Activated gamma-delta T cell treated with anti-CD3 and anti-CD28 coated beads, Interleukin-2, amount 50 U/mL, for 16 hours (primary cell): ENCODE measurements at places on chromosomes 7 and 10.

GRCh38 chr7:83271212-83272099 lies 108.8 kb upstream of the PCLO start:
- DNase-seq, result no peak

GRCh38 chr7:76318488-76319353 lies 16.2 kb downstream of the HSPB1 start:
- DNase-seq, result peak; percentile 42

DNA sequence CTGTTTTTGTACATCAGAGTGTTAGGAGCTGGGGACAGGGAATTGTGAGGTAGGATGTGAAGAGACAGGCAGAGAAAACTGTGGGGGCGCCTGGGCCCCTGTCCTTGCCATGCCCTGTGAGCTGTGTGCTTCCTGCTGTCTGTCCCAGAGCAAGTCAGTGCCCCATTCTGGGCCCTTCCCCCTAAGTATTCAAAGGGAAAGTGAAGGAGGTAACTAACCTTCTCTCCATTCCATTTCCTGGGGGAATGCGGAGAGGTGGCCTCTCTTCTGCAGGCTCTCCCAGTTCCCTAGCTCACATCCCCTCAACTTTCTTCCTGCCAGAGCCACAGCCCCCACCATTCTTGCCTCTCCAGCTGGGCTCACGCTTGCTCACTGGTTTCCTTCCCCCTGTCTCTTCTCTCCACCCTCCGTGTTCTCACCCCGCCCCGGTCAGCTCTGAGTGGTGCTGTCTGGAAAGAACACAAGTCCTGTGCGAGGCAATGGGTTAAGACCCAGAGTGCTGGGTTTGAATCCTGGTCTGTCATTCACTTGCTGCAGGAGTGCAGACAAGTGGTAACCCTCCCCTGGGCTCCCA lies 9.7 kb upstream of the VSIR start:
- DNase-seq, result no peak

GRCh38 chr10:62727934-62728333 lies 76.6 kb upstream of the ADO start:
- DNase-seq, result no peak

DNA sequence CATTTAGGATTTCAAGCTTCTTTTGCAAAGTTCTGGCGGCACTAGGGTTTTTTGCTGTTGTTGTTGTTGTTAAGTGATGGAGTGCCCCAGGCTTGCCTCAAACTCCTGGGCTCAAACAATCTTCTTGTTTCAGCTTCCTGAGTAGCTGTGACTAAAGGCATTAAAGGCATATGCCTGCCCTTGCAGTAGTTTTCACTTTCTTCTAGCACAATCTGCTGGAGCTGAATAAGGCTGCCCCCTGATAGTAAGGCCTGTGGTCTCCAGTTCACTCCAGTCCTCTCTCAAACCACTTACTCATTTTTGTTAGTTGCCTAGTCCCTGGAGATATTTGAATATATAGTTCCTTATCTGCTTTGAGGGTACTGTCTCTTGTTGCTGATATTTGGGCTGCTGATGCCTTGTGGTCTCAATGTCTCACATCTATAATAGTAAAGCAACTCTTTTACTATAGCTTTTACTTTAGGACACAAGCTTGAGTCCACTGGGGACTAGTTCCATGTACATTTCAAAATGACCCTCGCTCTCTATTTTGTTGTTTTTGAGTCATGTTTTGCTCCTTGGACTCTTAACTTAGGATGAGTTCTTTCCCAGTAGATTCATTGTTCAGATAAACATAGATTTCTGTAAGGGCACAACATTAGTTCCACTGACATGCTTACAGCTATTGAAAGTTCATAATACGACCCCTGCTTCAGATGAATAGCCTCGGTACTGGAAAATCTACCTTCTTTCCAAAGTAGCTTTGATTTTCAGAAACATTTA lies 25.5 kb downstream of the PHF14 start:
- DNase-seq, result no peak

DNA sequence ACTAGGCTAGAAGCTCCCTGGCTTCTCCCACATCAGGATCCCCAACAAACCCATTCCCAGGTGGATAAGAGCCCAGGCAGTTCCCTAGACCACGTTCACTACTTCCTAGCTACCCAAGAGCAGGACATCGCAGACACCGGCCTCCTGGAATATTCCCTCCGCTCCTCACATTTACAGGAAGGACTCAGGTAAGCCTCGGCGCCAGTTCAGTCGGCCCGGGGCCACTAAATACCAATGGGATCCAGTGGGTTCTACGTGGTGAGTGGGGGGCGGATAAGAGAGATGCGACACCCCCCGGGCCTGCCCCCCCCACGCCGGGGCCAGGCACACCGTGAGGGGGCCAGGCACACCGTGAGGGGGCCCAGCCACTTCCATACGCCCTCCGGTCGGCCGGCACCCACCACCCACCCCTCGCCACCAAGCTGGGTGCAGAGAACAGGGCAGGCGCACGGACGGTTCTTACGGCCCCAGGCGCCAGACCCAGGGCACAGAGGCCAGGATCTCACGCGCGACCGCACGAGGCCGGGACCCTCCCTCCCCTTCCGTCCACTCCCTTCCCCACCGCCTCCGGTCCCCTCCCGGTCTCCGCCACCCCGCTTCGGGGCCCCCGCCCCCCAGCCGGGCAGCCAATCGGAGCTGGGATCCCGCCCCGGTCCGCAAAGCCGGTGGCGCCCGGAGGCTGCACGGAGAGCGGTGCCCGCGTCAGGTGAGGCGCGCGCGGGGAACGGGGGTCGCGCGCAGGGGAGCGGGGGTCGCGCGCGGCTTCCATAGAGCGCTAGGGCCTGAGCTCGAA lies at the start of gene BLVRA:
Gene BLVRA, plus strand, starts transcription at position 652 of the 793 bp plus-strand sequence. CDS start 12,479 bp downstream, outside the sequence.
- DNase-seq, result peak; percentile 35

GRCh38 chr10:21515361-21516241 lies 9.9 kb downstream of the SKIDA1 start:
- no peak for DNase-seq

DNA sequence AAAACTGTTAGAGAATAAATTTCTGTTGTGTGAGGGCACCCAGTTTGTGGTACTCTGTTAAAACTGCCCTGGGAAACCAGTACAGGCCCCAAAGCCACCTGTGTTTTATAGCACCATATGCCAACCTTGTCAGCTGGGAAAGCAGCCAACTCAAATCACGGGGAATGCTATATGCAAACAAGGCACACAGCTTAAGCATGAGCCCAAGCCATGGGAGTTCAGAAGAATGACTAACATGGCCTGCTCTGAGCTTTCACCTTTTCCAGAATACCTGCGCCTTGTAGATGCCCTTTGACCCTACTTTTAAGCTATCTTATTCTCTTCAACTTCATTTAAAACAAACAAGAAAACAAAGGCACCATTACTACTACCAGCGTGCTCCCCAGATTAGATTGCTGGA lies 5.5 kb upstream of the SLC25A13 start:
- DNase-seq, result no peak

GRCh38 chr7:116727432-116728009 lies 55.5 kb downstream of the MET start:
- DNase-seq, result no peak

DNA sequence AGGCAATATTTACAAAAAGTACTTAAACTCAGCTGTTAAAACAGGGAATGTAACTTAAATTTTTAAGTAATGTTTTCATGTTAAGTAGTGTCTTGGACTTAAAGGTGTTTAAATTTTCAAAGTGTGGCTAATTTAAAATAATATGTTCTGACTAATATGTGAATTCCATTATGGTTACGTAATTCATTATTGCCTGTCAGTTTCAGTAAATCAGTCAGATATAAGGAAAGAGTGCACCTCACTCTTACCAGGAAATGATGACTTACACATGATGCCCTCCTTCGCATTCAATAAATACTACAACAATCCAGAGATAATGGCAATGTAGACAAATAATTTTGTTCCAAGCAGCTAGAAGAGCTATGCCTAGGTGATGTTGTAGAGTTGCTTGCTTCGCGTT lies 69.0 kb upstream of the WNT16 start:
- DNase-seq, result no peak

- DNase-seq, result no peak
These were observed 343.9 kb downstream of the PLXNA4 start for GRCh38 chr7:132232406-132232805.

DNA sequence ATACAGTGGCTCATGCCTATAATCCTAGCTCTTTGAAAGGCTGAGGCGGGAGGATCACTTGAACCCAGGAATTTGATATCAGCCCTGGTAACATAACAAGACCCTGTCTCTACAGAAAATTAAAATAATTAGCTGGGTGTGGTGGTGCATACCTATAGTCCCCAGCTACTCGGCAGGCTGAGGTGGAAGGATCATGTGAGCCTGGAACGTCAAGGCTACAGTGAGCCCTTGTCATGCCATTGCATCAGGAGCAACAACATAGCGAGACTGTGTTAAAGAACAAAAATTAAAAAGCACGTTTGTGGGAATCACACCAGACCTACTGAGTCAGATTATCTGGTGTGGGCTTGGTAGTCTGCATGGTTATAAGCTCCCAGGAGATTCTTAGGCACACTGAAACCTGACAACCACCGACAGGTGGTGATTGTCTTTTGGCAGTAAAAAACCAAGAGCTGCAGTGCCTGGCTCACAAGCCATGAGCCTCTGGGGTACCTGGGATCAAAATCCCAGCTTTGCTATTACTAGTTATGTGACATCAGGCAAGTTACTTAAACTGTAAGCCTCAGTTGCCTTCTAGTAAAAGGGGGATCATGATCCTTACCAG lies 146.9 kb downstream of the SND1 start:
- DNase-seq, result no peak

DNA sequence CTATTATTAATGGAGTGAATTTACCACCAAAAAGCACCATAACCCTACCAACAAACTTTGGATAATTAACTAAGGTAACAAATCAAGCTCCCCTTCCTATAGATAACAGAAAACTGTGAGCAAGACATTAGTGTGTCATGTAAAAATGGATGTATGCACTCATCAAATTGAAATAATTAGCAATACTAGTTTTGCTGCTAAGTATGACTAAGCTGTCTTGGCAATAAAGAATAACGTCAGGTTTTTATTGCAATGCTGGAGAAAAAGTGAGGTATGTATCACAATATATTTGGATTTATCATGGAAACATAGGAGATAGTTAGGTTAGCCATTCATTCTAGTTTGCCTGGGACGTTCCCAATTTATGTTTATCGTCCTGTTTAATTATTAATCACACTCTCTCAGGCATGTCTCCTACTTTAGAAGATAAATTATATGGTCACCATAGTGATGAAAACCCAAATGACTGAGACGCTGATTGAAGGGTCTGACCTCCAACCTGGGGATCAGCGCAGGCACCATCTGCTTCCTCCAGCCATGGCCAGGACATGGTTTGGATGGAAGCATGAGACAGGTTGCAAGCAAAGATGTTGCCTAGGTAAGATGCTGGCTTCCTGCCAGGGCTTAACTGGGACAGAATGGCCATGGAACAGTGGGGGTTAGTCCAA lies 125.6 kb downstream of the FANK1 start:
- DNase-seq, result no peak

- no peak for DNase-seq
These were observed 16.0 kb downstream of the BMPER start for GRCh38 chr7:33921216-33921938.

- no peak for DNase-seq
These were observed 177.3 kb upstream of the TMEM72 start for GRCh38 chr10:44733501-44734488.

- DNase-seq, result peak; percentile 59
These were observed 21.3 kb downstream of the TMEM176B start for GRCh38 chr7:150778738-150779301.

DNA sequence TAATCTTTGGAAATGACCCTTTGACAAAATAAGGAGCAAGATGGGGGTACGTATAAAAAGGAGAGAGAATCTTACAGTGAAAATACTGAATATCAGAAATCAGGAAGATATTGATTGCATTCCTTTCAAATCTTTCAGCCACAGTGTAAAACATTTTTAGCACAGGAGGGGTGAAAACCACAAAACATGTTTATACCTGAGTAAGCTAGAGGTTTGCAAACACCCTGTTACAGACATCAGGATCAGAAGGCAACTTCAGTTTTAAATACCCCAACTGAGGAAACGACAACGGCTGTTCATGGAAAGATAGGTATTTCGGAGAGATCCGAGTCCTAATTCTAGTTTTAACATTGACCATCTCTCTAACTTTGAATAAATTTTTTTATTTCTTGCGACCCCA lies 69.1 kb upstream of the ITGB1 start:
- no peak for DNase-seq

DNA sequence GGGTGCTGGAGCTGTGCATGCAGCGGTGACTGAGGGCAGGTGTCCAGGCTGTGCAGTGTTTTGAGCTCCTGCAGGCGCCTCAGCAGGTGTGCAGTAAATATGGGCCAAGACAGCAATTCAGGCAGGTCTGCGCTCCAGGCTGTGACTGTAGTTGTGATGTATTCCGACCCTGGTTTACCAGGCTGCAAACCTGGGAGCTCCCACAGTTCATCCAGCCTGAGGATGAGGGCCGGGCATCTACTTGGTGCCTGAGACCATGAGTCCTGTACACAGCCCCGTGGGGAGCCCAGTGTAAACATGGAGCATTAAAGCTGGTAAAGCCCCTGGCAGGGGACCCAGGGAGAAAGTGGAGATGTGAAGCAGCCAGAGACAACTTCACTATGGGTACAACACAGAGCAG lies 82.8 kb downstream of the VOPP1 start:
- no peak for DNase-seq

DNA sequence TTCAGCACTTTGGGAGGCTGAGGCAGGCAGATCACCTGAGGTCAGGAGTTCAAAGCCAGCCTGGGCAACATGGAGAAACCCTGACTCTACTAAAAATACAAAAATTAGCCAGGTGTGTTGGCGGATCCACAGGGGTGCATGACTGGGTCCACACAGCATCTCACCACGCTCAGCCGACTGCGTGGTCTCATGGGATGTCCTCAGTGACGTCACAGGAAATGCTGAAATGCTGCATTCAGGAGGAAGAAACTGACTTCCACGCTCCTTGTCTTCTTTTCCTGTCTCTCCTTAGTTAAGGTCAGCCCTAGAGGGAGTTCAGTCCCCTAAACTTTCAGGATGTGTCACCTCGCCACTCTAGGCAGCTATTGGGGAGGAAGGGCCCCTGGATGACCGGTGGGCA lies 42.9 kb downstream of the XRCC2 start:
- no peak for DNase-seq

DNA sequence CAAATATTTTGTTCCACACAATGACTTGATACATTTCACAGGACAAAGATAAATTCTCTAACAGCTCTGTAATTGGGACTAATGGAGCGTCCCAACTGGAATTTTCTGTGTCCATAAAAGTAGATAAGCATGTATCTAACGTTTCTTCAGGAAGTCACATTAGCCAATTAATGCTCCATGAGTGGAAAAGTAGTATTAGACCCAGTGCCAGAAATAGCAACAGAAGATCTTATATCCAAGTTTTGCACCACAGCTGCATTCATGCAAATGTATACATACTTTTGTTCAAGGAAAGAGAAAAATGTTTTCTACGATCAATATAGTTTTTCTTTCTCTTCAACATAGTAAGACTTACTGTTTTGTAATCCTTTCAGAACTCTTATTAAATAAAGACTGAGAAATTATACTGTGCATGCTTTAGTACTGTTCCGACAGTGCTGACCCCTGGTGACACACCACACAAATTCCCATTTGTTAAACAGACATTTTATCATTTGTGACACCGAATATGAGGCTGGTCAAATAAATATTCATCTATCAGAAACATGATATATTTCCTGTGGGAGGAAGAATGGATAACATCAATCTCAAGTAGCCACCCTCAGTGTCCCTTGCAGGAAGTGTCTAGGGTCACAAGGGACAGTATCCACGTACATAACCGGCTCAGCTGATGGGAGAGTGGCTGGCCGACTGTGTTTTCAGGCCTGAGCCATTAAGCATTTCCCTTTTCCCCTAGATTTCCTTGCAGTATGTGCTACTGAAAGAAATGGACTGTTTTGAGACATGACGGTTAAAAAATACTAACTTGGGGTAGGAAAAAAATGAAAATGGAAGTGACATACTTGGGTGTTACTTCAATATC lies 102.1 kb upstream of the RSU1 start:
- no peak for DNase-seq
